ENCODE measurements at places on chromosomes 7 and 10.

GRCh38 chr10:15346440-15347141 lies 24.5 kb downstream of the FAM171A1 start:
- DNase-seq, result no peak

DNA sequence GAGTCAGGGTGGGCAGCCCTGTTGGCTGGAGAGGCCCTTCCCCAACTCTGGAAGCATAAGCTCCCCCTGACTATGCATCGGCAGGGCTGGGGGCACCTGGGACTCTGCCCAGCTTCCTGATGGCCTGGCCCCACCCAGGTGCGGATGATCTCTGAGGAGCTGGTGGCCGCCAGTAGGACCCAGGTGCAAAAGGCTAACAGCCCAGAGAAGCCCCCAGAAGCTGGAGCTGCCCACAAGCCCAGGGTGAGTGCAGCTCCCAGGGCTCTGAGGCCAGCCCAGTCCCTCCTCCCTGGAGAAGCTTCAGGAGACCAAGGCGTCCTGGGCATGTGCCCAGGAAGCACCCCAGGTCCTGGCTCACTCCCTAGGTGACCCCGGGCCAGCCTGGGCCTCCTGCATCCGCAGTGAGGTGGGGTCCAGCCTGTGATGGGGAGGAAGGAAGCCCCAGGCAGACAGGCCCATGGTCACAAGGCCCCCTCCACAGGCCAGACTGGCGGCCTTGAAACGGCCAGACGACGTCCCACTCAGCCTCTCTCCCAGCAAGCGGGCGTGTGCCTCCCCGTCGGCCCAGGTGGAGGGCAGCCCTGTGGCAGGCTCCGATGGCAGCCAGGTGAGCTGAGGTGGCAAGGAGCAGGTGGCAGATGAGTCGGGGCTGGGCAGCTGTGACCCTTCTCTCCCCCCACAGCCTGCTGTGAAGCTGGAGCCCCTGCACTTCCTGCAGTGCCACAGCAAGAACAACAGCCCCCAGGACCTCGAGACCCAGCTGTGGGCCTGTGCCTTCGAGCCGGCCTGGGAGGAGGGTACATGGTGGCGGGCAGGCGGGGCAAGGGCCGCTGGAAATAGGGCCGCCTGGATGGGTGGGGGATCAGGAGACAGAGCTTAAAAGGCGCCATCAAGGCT lies 3.0 kb downstream of the LRWD1 start:
- no peak for DNase-seq

- DNase-seq, result no peak
Observed at GRCh38 chr10:86169066-86169465, 197.5 kb downstream of the GRID1 start.

- DNase-seq, result no peak
Observed at GRCh38 chr7:151205730-151206129, 4.6 kb downstream of the H2BK1 start.

GRCh38 chr7:102463841-102464576 lies 654 bp downstream of the ALKBH4 start:
- DNase-seq, result no peak

DNA sequence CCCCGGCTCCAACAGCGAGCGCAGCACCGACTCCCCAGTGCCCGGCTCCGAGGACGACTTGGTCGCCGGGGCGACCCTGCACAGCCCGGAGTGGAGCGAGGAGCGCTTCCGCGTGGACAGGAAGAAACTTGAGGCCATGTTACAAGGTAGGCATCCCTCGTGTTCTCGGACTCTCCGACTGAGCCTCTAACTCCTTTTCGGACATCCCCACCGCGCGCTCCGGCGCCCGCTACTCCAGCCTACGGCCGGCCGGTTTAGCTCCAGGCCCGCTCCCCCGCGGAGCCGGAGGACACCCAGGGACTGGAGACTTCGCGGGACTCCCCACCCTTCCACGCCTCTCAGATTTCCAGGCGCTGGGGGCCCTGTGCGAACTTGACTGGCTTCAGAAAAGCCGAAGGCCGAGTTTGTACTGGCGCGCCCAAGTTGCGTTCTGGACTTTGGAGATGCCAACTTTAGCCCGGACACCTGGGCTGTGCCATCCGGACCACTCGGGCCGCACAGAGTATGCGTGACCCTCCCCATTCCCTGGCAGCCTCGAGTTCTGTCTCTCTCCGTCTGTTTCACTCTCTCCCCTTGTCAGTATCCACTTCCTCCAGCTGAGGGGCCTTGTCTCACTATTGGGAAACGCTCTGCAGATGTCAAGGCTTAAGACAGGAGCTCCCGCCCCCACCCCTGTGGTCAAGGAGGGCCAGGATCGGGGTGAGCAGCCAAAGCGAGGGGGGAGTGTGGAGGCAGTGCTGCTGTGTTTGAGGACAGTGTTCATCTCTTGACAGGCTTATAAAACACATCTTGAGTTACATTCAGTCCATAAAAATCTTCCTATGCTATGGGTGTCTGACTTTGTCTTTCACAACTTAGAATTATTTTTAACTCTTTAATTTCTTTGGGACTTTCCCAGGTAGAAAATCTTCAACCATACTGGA lies 777 bp downstream of the BICC1 start:
- DNase-seq, result no peak

- DNase-seq, result no peak
Observed at GRCh38 chr10:94439275-94439861, 37.0 kb downstream of the TBC1D12 start.

DNA sequence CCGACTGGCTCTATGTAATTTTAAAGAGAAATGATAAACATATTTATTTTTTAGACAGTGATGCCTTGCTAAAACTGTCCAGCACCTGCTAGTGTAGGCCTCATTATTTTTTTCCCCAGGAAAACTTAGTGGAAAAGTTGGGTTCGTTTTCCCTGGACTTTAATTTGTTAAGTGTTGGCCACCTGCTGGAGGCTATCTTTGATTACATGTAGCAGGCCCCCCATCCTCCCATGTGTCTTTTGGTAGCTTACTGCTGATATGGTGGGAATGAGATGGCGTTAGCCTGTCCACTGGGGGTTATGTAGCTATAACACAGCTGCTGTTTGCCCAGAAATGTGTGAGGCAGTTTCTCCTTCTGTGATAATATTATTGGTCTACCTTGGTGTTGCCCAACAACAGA lies 265.0 kb downstream of the SORCS3 start:
- DNase-seq, result no peak

- no peak for DNase-seq
Observed at GRCh38 chr7:151809146-151809863, 67.6 kb downstream of the PRKAG2 start.

GRCh38 chr10:126108693-126109092 lies 212.3 kb downstream of the FANK1 start:
- no peak for DNase-seq

GRCh38 chr7:36985866-36986400 lies 261.6 kb upstream of the AOAH start:
- DNase-seq, result no peak

- DNase-seq, result no peak
Observed at GRCh38 chr10:11886138-11886474, 63.0 kb downstream of the PROSER2 start.

DNA sequence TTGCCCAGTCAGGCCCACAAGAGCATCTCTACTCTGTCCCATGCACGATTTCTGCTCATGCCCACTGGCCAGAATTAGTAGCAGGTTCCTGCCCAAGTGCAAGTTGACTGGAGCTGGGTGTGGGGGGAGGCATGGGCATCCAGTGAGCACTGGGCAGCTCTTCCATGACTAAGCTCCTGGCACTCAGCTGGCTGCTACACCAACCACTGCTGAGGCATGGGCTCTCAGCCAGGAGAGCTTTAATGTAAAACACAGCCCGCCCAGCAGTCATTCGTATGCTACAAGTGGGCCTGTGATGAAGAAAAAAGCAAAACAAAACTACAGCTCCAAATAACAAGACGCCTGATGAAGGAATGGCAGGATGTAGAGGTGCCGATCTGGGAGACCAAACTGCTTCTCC lies 335.4 kb upstream of the PFKP start:
- DNase-seq, result no peak

GRCh38 chr7:107856806-107857540 lies 34.0 kb upstream of the DLD start:
- DNase-seq, result no peak

- DNase-seq, result no peak
Observed at GRCh38 chr7:77862691-77863090, 64.1 kb downstream of the PHTF2 start.

- no peak for DNase-seq
Observed at GRCh38 chr7:157682064-157682945, 345.5 kb downstream of the DNAJB6 start.

DNA sequence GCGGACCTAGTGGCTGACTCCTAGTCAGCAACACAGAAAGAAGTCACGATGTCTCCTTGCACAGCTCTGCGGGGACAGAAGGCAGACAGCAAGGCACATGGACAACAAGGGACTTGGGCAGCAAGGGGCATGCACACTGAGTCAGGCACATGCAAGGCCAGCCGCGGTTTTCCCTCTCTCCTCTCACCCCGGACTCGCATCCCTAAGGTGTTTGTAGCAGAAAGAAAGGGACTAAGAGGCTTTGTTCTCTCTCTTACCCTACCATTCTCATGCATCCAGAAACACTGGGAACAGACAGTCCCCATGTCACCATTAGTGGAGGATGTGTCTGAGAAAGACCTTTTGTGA lies 193.3 kb upstream of the PHF14 start:
- no peak for DNase-seq

- no peak for DNase-seq
Observed at GRCh38 chr7:112868609-112869008, 78.4 kb upstream of the TMEM168 start.

- no peak for DNase-seq
Observed at GRCh38 chr10:9015005-9015404, 960.5 kb downstream of the GATA3 start.

- DNase-seq, result no peak
Observed at GRCh38 chr10:54826994-54827560, 26.0 kb upstream of the PCDH15 start.

- DNase-seq, result no peak
Observed at GRCh38 chr10:59375990-59376389, 13.6 kb upstream of the FAM13C start.

DNA sequence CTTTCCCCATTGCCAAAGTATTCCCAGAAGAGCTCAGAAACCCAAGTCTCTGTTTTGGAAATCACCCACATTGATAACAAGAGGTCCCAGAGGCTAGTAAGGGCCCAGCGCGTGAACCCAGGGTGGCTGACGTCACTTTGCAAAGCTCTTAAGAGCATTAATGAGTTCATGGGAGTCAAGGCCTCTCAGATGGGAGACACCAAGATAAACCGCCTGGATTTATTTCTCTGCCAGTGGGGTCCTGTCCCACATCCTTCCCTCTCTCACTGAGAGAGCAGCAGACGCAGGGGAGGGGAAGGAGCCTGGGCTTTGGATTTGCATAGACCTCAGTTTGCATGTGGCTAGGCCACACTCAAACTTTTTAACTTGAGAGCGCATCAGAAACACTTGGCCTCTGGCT lies 184.8 kb upstream of the PDE1C start:
- DNase-seq, result no peak

- DNase-seq, result no peak
Observed at GRCh38 chr10:126598009-126598408, 72.5 kb downstream of the C10orf90 start.

- no peak for DNase-seq
Observed at GRCh38 chr7:27836536-27836935, 96.6 kb downstream of the TAX1BP1 start.

- DNase-seq, result no peak
Observed at GRCh38 chr10:20922451-20922850, 25.3 kb upstream of the NEBL start.

DNA sequence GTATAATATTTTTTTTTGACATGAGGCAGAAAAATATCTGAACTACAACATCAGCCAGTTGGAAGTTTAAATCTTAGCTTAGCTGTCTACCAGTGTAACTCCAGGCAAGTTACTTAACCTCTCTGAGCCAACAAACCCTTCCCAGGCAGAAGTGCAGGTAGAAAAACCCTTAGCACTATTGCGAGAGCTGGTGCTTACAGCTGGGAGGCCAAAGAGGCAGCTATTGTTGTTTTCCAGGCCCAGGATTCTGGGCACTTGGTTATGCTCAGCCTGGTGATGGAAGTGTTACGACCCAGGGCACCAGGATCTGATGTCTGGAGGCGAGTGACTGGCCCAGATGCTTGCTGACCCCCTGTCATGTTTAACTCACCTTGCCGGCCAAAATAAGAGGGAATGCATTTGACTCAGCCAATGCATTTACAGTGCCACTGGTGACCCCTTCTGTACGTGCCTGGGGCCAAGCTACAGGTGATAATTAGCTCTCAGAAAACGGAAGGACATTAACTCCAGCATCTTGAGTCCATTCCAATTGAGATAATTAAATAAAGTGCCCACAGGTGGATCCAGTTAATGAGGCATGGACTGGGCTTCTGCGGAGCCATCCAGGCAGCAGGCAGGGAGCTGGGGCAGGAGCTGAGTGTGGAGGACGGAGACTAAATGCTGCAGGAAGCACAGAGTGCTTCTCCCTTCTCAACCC lies 126.5 kb upstream of the HABP2 start:
- no peak for DNase-seq

GRCh38 chr10:58239561-58240169 lies 28.0 kb downstream of the IPMK start:
- no peak for DNase-seq

GRCh38 chr7:140640727-140641523 lies at the start of gene DENND2A:
DENND2A (minus strand) TSS chr7:140640813; CDS start chr7:140602397, 38,416 bp downstream.
- no peak for DNase-seq

Data from cortex of kidney (tissue), 1 donor.